NCI-H2029 (cell line): ENCODE measurements at places on chromosomes 11 and 22.

- DNase-seq: no peak
Measured at GRCh38 chr11:99080154-99080553, 59.4 kb downstream of the CNTN5 start.

DNA sequence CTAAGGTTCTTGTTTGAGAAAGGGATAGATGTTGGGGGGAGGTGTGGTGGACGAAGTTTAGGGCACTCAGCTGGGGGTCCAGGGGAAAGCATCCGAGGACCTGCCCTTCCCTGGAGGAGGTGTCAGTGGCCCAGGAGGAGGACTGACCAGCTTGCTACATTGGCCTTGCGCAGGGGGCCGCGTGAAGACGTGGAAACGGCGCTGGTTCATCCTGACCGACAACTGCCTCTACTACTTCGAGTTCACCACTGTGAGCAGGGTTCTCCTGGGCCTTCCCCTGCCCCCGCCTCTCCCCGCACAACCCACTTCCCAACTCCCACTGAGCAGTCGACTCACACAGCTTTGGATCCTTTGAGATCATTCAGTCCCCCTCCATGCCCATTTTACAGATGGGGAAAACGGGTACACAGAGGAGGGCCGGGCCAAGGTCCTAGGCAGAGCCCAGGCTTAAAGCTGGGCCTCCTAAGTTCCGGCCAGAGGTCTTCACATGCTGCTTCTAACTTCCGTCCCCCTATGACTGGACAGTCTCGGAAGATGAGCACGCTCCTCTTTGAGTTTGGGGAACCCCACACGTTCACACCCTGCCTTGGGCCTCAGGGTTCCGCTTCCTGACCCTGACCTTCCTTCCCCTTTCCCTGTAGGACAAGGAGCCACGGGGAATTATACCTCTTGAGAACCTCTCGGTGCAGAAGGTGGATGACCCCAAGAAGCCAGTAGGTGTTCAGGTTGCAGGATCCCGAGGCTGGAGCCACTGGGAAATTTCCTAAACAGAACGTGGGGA is 28.7 kb downstream of the CYTH4 start:
- DNase-seq: no peak

DNA sequence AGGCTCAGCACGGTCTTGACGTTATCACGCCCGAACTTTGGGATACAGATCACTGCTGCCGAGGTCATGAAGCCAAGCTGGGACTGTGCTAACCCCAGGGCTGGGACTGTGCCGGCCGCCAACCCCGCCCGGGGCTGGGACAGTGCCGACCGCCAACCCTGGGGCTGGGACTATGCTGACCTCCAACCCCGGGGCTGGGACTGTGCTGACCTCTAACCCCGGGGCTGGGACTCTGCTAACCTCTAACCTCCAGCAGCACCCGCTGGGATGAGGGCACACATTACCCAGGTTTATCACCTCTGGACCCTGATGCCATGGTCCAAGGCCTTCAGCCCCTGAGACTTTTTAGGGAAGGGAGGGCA is 129.7 kb downstream of the IGLL1 start:
- DNase-seq: no peak

GRCh38 chr22:36237462-36238372 is 1.6 kb downstream of the APOL2 start:
- DNase-seq: no peak
